CD8-positive, alpha-beta memory T cell (primary cell): ENCODE measurements at places on chromosomes 11 and 22. TPM values are rescaled to one million over a fixed set of nuclear protein-coding genes. Genes with fewer than 3 reads are reported as not detected.

The LMNTD2 gene
- 2.4 TPM for total RNA-seq

GRCh38 chr11:65036931-65037330, 4.1 kb upstream of the SAC3D1 start:
- no peak for DNase-seq

DNA sequence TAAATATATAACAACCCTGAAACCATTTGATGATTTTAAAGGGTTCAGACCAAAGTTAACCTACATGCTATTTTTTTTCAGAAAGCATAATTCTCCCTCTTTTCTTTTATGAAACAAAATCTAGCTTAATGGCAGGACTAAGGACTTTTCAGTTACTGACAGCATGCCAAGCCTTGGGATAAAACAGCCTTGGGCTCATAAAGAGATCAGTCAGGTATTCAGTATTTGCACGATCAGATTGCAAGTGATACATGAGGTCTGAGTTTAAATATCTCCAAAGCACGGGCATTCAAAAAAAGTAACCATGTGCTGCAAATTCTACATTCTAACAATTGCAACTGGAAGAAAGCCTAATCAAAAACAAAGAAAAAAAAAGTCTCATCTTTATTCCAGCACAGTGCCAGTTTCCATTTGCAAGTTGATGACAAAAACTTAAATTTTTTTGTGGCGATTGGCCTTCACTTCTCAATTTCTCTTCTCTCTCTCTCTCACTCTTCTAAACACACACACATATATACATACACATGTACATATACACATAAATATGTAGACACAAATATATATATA, 60.1 kb downstream of the CTSC start:
- no peak for DNase-seq

DNA sequence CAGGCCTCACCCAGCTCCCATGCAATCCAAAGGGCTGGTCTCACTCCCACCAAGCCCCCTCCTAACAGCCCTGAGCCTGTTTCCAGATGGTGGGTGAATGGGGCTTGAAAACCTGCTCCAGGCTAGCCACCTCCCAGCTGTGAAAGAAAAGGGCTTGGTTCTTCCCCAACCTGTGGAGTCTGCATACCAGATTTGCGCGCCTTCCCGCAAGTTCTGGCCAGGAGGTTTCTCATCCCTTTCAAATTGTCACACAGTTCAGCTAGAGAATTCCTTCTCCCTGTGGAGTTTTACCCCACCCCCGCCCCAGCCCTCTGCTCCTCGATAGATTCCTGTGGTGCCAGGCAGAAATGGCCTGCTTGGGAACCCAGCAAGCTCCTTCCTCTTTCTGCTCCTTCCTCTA, 734.6 kb upstream of the FAT3 start:
- DNase-seq: no peak

- DNase-seq: no peak
Observed at GRCh38 chr22:21013657-21014201, 1.2 kb upstream of the P2RX6 start.

The SMARCB1 gene
- total RNA-seq: 120 TPM

DNA sequence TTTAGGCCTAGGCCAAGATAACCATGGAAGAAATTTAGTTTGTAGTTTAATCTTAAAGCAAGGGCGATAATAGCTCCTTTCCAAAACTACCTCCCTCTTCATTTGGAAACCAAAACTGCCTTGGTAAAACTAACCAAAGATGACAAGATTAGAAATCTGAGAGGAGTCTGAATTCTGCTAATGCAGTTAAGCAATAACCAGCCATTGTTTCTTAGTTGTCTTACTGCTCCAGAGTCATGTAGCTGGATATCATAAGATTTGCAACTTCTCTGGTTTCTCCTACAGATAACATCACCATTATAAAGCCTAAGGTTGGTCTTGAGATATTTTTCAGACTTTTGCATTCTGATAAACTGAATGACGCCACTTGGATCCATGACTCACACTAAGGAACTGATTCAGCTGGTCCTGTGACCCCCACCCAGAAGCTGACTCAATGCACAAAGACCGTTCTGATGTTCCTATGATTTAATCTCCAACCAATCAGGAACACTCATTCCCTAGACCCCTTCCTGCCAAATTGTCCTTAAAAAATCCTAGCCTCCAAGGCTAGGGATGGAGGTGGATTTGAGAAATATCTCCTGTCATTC, 200.8 kb downstream of the LUZP2 start:
- DNase-seq: no peak

GRCh38 chr11:78402847-78403246, 14.8 kb downstream of the GAB2 start:
- DNase-seq: no peak

DNA sequence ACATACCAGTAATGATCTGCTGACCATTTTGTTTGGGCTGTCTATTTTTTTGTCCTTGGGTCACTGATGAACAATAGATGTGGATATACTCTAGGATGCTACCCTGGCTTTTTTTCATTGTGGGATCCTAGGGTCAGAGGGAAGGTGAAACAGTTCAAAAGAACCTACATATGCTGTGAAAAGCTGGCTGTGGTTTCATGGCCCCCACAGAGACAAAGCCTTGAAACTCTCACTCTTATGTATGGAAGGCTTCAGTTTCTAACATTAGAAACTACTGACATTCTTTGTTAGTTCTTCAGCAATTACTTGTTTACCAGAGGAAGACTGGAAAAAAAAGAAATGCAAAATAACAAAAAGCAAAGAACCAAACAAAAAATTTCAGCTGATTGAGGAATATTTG, 250.7 kb downstream of the FAT3 start:
- DNase-seq: no peak

- DNase-seq: no peak
Observed at GRCh38 chr11:21866781-21867180, 326.1 kb upstream of the ANO5 start.

- no peak for DNase-seq
Observed at GRCh38 chr11:27976262-27976661, 131.7 kb downstream of the KIF18A start.

DNA sequence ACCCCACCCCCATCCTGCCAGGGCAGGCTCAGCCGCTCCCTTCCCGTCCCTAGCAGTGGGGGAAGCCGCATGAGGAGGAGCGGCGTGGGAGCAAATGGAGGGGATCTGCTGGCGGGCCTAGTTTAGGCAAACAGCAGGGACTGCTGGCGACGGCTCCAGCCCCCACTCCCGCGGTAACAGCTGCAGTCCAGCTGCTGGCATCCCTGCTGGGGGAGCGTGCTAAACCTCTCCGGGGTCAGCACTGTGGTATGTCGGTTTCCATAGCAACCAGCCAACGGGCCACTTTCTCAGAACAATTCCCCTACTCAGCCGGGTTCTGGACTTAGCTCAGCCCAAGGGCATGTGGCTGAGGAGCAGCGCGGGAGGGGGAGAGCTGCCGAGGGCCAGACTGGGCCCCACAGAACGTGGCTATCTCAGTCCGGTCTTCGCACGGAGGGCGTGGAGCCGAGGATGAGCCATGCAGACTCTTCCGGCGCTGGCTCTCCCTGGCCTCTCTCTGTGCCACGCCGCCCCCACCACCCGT, 98.8 kb downstream of the PKNOX2 start:
- no peak for DNase-seq

The POTEH gene
- not detected for total RNA-seq

- no peak for DNase-seq
Observed at GRCh38 chr11:20035701-20036601, 124.3 kb downstream of the DBX1 start.

- no peak for DNase-seq
Observed at GRCh38 chr22:21659864-21660525, 5.8 kb upstream of the PPIL2 start.

DNA sequence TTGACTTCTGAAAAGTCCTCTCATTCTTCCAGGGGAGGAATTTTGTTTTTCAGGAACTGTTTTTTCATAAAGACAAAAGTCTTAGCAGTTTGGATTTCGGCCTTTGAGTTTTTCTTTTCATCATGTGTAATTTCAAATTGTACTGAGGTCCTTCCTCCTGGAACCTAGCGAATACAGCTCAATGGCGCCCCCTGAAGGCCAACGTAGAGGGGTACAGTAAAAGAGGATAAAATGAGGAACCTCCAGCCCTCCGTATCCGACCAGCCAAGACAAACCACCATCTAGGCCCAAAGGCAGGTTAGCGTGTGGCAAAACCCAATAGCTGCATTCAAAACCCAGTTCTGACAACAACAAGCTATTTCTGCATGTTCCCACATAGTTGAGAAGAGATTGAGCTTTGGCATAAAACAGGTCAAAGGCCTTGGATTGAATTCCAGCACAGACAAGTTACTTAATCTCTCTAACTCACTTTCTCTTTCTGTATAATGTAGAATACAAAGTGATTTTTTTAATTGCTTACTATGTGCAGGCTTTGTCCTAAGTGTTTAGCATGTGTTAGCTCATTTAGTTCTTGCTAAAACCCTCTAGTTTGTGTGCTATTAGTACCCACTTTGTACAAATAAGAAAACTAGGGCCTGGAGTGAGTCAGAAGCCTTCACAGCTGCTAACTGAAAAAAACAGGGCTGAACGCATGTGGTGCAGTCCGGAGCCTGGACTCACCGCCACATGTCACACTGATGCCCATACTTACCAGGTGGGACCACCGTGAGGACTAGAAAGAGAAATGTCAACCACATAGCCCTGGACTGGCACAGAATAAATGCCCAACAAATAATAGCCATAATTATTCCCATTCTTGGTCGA, 43.2 kb upstream of the ETS1 start:
- DNase-seq: peak; percentile 88

The SMTNL1 gene
- not detected for total RNA-seq

DNA sequence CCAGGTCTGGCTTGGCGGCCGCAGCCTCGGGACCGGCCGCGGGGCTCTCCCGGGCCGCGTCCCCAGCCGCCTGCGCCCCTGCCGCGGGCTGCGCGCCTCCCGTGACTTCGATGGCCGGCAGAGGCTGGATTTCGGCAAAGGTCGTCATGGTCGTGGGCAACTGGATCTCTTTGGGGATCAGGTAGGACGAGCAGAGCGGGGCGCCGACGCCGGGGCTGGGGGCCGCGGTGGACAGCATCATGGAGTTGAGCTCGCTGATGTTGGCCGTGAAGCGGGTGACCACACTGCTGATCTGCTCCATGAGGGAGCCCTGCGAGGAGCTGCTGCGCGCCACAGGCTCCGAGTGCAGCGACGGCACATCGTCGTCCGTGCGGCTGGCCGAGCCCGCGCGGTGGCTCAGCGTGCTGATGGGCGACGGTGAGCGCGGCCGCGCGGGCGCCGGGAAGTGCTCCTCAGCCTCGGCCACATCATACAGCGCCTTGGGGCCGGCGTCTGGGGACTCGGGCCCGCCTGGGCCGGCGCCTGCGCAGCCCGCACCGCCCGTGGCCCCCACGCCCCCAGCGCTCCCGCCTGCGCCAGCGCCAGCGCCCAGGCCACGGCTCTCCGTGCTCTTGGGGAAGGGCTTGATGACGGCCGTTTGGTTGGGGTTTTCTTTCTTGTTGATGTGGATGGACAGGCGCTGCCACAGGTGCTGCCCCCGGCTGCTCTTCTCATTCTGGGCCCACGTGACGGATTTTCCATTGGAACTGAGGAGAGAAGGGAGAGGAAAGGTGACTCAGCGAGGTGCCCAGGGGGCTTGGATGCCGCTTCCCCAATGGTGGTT, 171.4 kb upstream of the CTSC start:
- no peak for DNase-seq

DNA sequence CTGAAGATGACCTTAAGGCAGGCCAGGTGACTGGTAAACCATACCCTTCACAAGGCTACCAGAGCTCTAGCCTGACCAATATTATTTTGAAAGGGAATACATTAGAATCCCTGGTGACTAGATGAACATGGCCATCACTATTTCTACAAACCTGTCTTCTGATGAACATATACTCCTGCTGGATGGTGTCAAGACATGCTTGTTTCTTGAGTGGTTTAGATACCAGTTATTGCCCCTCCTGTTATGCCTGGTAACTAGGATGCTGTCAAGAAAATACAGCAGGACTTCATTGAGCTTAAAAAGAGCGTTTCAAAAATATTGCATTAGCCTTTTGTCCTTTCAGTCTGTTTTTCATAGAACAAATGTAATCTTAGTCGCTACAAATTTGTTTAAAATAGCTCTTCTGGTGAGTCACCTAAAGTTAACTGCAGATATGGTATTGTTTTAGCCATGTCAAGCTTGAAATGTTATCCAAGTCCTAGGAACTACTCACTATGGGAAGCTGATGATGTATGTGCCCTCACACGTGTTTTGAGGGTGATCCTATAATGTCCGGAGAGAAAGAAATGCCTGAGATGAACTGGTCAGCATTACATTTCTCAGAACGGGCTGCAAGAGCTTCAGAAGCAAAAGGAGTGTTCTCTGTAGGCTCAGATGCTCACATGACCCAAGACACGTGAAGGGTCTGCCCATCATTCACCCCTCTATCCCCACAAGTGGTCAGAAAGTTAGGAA, 20.6 kb downstream of the ADM start:
- no peak for DNase-seq

The EHF gene
- 0.20 TPM for total RNA-seq

The UPB1 gene
- not detected for total RNA-seq
